Activated CD4-positive, alpha-beta T cell treated with anti-CD3 and anti-CD28 coated beads, Interleukin-2, amount 10 ng/mL, durations not matched to agents 7 days and 5 days (primary cell): ENCODE measurements at places on chromosomes 3 and 15. TPM values are rescaled to one million over a fixed set of nuclear protein-coding genes. Genes with fewer than 3 reads are reported as not detected.

DNA sequence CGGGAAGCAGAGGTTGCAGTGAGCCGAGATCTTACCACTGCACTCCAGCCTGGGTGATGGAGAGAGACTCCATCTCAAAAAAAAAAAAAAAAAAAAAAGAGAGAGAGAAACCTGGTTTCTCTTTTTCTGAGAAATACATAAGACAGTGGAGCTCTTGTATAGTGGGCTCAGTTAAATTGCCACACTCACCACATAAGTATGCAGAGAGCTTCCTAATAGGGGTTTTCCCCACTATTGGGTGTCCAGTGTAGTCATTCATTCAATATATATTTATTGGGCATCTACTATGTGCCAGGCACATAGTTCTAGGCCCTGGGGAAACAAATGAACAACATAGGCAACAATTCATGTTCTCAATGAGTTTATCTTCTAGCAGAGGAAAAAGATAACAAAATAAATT is 48.9 kb upstream of the FMN1 start:
- no peaks in the 10 kb centered on the region for H3K27me3 ChIP-seq
- no peaks in the 10 kb centered on the region for H3K36me3 ChIP-seq
- no peak overlapping the region for H3K4me3 ChIP-seq
- peaks cover 9% of the 10 kb centered on the region for H3K4me1 ChIP-seq

GRCh38 chr3:63441262-63441661 is 163.2 kb downstream of the SYNPR start:
- no peak for DNase-seq
- no peak overlapping the region for H3K4me3 ChIP-seq
- no peak overlapping the region for H3K27ac ChIP-seq
- no peaks in the 10 kb centered on the region for H3K36me3 ChIP-seq
- H3K4me1 ChIP-seq = no peaks in the 10 kb centered on the region

Gene LIPC
- total RNA-seq = 3.9 TPM

- DNase-seq = no peak
- no peak overlapping the region for H3K4me3 ChIP-seq
- no peaks in the 10 kb centered on the region for H3K27me3 ChIP-seq
- H3K36me3 ChIP-seq = peaks cover 1% of the 10 kb centered on the region
- H3K4me1 ChIP-seq = peaks cover 20% of the 10 kb centered on the region
Observed at GRCh38 chr3:59411694-59412093, 361.9 kb upstream of the CFAP20DC start.

GRCh38 chr3:47741925-47742324 is 39.8 kb downstream of the SMARCC1 start:
- DNase-seq = no peak
- H3K4me3 ChIP-seq = no peak overlapping the region
- H3K4me1 ChIP-seq = peaks cover 13% of the 10 kb centered on the region
- H3K27me3 ChIP-seq = no peaks in the 10 kb centered on the region

DNA sequence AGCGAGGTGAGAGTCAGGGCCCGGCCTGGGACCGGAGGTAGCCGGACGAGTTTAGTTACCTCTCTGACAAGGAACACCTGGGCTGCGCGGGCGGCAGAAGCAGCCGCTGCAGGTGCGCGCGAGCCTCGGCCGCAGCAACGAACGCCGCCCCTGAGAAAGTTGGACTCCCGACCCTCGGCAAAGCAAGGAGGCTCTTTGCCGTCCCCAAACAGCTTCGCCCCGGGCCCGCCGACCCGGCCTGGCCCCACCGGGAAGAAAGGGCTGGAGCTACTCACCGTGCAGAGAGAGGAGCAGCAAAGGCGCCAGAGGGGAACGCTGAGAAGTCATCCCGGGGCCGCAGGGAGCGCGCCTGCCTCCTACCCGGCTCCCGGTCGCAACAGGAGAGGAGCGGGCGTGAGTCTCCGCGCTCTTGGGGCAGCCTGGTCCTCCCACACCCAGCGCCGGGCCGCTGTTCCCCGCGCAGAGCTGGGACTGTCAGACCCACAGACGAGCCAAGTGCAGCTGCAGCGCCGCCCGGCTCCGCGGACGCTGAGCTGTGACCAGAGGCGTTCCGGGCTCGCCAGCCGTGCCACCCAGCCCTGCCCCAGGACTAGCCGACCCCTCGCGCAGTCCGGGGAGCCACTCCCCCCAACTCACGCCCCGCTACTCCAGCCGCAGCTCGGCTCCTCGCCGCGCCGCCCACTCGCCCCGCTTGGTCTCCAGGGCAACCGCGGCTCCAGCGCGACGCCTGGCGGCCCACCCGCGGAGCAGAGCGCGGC is at the start of gene IGSF11:
Gene IGSF11, minus strand, starts transcription at position 591 of the 758 bp plus-strand sequence. Its CDS starts 264 bp downstream, at position 327.
- H3K4me1 ChIP-seq = peaks cover 13% of the 10 kb centered on the region
- peak; percentile 65 for DNase-seq
- peaks cover 58% of the 10 kb centered on the region for H3K27me3 ChIP-seq

GRCh38 chr3:132694991-132695390 is 27.2 kb downstream of the NPHP3 start:
- DNase-seq = no peak
- no peaks in the 10 kb centered on the region for H3K4me1 ChIP-seq
- H3K27ac ChIP-seq = no peak overlapping the region
- no peaks in the 10 kb centered on the region for H3K27me3 ChIP-seq
- no peak overlapping the region for H3K4me3 ChIP-seq

DNA sequence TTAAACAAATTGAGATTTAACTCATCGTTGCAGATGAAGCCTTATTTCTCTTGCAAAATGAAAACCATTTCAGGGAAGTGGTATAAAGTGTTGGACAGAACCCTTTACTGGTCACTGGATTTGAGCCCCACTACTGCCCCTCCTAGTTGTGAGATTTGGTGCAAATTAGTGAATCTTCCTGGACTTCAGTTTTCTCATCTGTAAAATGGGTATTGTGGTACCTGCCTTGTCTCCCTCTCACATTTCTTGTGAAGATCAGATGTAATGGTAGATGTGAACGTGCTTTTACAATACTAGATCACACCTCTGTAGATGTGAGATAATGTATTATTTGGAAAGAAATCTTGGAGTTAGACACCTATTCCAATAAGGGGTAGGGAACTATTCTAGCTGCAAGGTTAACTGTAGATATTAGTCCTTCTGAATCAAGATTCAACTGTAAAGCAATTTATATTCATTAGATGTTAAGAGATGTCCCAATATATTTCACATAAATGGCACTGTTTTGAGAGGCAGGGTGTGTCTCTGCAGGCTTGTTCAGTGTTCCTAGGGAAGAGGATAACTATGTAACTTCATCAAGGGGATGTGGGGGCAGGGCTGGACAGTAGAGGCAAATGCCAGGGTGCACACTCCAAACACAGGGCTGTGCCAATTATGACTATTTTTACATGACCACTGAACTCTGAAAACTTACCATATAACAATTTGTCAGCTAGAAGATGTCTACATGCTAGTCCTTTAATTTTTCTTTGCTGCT is 112.4 kb upstream of the PFN2 start:
- H3K27ac ChIP-seq = no peak overlapping the region
- no peaks in the 10 kb centered on the region for H3K36me3 ChIP-seq
- H3K4me3 ChIP-seq = no peak overlapping the region
- no peaks in the 10 kb centered on the region for H3K27me3 ChIP-seq
- no peak for DNase-seq
- no peaks in the 10 kb centered on the region for H3K4me1 ChIP-seq

Gene QARS1
- 246 TPM for total RNA-seq

Gene RHCG
- not detected for total RNA-seq

DNA sequence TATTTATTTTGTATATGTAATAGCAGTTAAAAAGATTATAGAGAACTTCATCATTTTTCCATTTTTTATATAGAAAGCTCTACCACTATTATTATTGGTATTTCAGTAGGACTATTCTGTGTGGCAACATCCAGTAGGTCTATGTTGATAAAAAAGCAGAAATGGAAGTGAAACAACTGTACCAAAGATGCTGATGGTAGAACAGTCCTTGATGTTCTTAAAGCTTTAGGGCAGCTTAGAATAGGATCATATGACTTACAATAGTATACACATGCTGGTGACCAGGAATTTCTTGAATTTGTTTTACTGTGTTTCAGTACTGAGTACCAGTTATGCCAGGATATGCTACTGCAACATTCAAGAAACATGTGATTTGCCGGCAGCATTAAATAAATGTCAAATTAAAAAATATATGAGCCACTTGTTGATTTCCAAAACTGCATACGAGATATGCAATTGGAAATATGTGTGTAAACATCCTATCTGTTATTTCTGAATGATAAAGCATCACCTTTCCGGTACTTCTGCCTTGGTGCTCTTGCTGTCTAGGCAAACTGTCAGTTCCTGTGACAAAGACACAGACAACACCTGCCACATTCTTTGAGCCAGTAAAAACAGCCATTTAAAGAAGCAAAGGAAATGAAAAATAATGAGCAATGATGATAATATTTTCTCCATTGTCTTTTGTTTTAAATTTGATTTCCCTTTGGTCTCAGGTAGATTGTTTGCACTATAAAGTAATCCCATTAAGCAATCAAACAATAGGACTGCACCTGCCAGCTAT is 649.2 kb downstream of the ZPLD1 start:
- no peaks in the 10 kb centered on the region for H3K36me3 ChIP-seq
- no peaks in the 10 kb centered on the region for H3K27me3 ChIP-seq
- no peak overlapping the region for H3K27ac ChIP-seq
- no peaks in the 10 kb centered on the region for H3K4me1 ChIP-seq

DNA sequence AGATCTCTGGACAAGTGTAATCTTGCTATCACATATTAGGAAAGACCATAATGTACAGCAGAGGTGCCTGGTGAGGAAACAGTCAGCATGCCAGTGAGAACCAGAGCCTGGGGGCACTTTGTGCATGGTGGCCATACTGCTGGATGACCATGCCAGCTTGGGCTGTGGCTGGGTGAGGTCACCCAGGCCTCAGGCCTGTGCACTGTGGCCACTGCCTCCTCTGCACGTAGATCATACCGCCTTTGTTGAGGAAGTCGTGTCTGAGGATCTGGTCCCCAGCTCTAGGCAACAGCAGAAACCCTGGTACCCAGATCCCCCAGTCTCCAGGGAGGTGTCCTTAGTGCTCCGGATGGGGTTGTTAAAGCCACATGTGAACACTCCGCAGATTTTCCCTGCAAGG is 38.9 kb downstream of the ZNF710 start:
- H3K4me1 ChIP-seq = peaks cover 55% of the 10 kb centered on the region
- H3K4me3 ChIP-seq = no peak overlapping the region
- H3K27ac ChIP-seq = no peak overlapping the region
- DNase-seq = no peak
- no peaks in the 10 kb centered on the region for H3K27me3 ChIP-seq

Gene CTXND1
- not detected for total RNA-seq

- H3K36me3 ChIP-seq = no peaks in the 10 kb centered on the region
- H3K4me1 ChIP-seq = no peaks in the 10 kb centered on the region
- DNase-seq = no peak
- H3K27me3 ChIP-seq = no peaks in the 10 kb centered on the region
- H3K4me3 ChIP-seq = no peak overlapping the region
Observed at GRCh38 chr3:7999384-7999783, 502.2 kb upstream of the LMCD1 start.

GRCh38 chr3:52839892-52840545 is 5.2 kb upstream of the MUSTN1 start:
- H3K4me1 ChIP-seq = peaks cover 50% of the 10 kb centered on the region
- no peak for DNase-seq
- no peak overlapping the region for H3K27ac ChIP-seq
- H3K27me3 ChIP-seq = no peaks in the 10 kb centered on the region
- no peak overlapping the region for H3K4me3 ChIP-seq
- H3K36me3 ChIP-seq = peaks cover 18% of the 10 kb centered on the region

- no peak overlapping the region for H3K27ac ChIP-seq
- no peak overlapping the region for H3K4me3 ChIP-seq
- H3K4me1 ChIP-seq = peaks cover 7% of the 10 kb centered on the region
- H3K27me3 ChIP-seq = peaks cover 22% of the 10 kb centered on the region
Observed at GRCh38 chr3:125165189-125165947, 47.2 kb downstream of the SLC12A8 start.

DNA sequence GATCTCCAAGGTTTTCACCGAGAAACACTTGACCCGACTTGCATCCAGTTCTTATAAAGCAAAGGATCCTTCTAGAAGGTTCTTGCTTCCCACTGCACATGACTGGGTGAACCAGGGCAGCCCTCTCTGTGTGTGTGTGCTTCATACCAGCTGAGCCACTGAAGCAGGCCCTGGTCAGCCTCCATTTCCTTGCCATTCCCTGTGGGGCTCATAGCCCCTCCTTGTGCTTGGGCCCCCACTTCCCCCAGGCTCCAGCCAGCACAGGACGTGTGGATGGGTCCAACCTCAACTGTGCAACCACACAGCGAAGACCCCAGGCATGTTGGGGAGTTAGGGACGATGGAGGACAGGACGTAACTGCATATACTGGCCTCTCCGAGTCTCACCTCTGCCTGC is 15.5 kb downstream of the KLF15 start:
- no peak for DNase-seq
- H3K27ac ChIP-seq = no peak overlapping the region
- H3K27me3 ChIP-seq = no peaks in the 10 kb centered on the region

Gene FGF12
- not detected for total RNA-seq

DNA sequence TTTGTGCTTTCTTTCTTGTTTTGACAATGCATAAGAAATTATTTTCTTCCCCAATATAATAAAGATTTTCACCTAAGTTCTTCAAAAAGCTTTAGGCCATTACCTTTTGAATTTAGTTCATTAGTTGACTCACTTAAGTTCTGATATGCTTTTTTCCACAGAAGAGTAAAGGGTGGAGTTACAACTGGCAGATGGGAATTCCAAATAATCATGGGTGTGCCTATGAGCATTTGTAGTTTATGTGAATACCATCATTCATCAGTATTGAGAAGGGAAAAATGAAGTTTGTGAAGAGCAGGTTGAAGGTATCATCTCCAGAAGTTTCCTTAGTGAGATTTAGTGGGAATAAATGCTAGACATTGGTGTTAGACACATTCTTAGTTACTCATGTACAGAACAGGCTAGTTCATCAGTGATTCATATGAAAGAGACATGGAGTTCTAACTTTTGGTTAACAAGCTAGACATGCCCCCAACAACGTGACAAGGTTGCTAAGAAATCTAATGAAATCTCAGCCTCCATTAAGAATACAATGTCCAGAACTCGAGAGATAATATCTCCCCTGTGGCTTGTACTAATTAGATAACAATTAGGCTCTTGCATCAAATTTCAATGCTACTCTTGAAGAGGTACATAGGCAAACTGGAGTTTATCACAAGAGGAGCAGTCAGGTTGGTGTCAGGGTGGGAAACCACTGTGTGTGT is 16.9 kb upstream of the ALCAM start:
- peaks cover 42% of the 10 kb centered on the region for H3K27me3 ChIP-seq
- no peak overlapping the region for H3K4me3 ChIP-seq
- no peak overlapping the region for H3K27ac ChIP-seq
- H3K4me1 ChIP-seq = peaks cover 8% of the 10 kb centered on the region

GRCh38 chr3:32842531-32842931 is 24.7 kb downstream of the TRIM71 start:
- H3K27me3 ChIP-seq = peaks cover 3% of the 10 kb centered on the region
- no peak overlapping the region for H3K4me3 ChIP-seq
- DNase-seq = no peak
- H3K36me3 ChIP-seq = no peaks in the 10 kb centered on the region

DNA sequence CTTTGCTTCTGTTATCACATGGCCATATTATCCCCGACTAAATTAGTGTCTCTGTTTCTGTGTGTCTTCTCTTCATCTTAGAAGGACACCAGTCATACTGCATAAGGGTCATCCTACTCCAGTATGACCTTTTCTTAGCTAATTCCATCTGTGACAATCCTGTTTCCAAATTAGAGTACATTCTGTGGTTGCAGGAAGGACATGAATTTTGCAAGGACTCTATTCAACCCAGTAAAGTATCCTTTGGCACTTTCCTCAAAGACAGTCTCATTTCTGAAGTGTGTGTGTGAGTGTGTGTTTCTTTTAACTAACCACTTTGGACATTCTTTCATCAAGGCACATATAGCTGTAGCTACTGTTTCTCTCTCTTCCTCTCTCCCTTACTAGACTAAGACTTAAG is 15.2 kb upstream of the MME start:
- no peak overlapping the region for H3K27ac ChIP-seq
- no peak for DNase-seq
- no peaks in the 10 kb centered on the region for H3K36me3 ChIP-seq
- no peaks in the 10 kb centered on the region for H3K27me3 ChIP-seq
- no peaks in the 10 kb centered on the region for H3K4me1 ChIP-seq

Gene PEX11A
- total RNA-seq = 2.8 TPM
